T-helper 22 cell (primary cell): ENCODE measurements at places on chromosomes 12 and 14.

DNA sequence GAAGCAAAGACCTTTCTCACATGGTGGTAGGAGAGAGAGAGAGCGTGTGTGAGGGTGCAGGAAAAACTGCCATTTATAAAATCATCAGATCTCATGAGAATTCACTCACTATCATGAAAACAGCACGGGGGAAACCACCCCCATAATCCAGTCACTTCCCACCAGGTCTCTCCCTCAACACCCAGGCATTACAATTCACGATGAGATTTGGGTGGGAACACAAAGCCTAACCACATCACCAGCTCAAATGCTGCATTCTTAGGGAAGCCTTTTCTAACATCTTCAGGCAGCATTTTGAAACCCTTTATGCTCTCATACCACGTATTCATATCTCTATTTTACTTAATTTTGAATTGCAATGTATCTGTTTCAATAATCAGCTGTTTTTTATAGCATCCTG lies 165.9 kb downstream of the TMTC3 start:
- no peak for DNase-seq

GRCh38 chr12:108839018-108839889 lies 18.1 kb downstream of the SSH1 start:
- DNase-seq: no peak

DNA sequence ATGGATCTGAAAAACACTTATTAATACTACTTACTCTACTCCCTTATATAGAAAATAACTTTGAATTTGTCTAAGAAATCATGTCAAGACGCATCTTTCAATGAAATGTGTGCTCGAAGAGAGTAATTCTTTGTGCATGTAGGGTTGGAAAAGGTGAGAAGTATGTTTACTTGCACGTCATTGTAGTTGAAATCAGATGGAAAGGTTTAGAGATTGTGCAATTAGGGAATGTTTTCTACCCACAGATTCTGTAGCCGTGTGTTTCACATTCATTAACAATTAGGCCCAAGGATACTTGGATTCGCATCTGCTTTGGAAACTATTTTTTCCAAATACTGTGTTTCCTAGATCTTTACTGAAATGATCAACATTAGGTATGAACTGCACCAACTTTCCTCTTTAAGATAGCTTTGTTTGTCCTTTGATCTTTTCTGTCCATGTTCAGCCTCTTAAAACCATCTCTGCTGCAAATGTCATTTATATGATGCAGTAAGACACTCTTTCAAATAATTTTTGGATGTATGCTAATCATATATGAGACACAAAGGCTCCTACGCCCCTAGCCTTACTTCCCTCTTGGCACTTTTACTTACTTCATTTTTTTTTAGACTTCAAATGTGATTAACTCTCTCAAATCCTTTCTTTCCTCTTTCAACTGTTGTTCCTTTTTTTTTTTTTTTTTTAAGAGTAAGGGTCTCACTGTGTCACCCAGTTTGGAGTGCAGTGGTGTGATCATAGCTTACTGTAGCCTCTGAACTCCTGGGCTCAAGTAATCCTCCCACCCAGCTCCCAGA lies 58.0 kb upstream of the PSMA6 start:
- DNase-seq: no peak

DNA sequence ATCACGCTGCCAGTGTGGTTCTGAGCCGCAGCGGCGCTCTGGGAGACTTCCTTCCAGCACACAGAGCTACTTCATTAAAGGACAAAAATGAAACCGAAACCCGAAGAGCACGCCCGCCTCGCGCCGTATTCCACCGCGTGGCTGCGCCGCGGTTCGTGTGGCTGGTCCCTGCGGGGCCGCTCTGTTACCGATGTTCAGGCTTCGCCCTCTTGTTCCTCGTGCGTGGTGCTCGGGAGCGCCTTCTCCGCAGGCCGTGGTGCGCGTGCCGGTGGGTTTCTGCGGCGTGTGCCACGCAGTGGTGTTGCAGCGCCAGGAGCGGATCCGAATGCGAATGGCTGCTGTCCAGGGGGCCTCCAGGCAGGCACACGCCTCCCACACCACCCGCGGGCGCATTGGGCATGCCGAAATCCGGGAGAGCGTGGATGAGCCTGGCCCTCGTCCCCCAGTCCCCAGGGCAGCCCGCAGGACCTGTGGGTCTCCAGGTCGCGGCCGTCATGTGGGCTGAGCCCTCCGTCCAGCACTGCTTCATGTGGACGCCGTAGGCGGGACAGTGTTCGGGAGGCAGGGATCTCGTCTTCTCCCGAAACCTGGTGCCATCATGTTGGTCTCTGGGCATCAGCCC lies 91.2 kb downstream of the ADGRD1 start:
- no peak for DNase-seq

GRCh38 chr12:39840422-39840821 lies 220.8 kb upstream of the ABCD2 start:
- DNase-seq: no peak

DNA sequence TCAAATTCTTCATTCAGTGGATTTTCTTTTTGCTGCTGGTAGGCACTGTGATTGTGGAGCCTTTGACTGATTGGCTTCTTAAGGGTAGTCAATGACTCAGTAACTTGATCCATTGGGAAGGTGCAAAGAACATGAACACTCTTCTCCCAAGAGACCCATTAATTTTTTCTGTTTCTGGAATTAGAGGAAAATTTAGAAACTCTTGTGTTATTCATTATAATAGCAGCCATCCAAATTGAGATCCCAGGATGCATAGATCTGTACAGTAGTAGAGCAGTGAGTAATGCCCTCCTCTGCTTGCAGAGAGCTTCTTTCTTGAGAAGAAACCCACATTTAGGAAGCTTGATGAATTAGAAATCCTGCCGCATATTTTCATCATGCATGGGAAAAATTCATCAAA lies 63.9 kb downstream of the MYRFL start:
- DNase-seq: no peak

DNA sequence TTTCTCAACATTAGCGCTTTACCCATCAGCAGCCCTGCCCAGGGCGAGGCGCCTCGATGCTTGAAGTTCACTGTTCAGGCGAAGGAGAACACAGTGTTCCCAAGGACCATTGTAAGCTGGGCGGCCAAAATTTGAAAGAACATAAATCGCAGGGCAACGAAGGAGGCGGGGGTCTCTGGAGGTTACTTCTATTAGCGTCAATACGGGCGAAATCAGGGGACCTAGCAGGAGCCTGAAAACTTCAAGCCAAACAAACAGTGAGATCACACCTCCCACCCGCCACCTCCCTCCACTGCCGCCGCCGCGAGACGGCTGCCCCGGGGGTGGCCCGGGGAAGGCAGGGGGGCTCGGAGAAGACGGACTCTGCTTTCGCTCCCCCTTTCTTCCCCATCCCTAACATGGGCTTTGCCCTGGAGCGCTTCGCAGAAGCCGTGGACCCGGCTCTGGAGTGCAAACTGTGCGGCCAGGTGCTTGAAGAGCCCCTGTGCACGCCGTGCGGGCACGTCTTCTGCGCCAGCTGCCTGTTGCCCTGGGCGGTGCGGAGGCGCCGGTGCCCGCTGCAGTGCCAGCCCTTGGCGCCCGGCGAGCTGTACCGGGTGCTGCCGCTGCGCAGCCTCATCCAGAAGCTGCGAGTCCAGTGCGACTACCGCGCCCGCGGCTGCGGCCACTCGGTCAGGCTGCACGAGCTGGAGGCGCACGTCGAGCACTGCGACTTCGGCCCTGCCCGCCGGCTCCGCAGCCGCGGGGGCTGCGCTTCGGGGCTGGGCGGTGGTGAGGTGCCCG lies at the start of gene PDZRN4:
Gene PDZRN4 (plus strand): TSS at position 263 of the 783 bp plus-strand sequence.
- DNase-seq: no peak

DNA sequence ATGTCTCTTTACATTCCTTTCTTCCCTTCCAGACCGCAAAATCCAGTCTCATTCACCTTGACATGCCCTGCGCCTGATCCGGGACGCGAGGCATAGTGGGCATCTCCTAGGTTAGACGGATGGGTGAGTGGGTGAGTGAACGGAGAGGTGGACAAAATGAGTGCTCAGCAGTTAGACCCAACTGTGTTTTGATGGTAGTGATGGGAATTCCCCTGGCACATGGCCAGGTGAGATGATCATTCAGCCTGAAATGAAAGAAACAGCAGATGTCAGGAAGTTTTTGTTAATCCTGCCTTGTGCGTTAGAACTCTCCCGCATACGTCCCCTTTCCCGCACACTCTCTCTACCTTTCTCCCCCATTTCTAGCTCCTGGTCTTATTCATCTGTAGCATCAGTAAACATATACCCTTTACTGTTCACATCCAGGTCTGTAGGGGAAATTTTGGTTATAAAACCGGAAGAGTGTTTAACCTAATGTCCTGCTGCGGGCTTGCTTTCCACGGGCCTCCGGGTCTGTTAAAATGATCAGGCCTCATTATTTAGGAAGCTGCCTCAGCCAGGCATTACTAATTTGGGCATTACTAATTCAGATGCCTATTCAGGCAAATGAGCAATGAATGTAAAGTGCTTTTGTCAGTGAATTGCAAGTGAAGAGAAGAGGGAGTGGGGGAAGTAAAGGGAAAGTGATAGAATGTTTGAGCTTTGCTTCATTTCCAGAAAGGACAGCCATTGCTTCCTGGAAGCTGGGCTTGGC lies 172.8 kb downstream of the ETV6 start:
- peak; percentile 16 for DNase-seq

- no peak for DNase-seq
These were observed 477.1 kb upstream of the CCDC196 start for GRCh38 chr14:66009089-66009488.

DNA sequence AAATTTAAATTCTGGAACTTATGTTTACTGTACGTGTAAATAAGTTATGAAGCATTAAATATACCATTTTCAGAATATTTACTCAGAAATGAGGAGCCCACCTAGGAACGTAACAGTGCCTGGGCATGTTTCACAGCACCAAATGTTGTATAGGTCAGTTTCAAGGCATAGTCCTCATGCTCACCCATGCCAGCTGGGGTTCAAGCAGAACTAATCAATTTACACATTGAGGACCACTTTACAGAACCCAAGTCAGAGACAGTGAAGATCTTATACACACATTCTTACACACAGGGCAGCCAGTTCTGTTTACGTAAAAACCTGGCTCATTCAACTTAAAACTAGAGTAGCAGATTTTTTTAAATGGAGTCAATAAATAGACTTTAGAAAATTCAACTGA lies 2.0 kb downstream of the KICS2 start:
- DNase-seq: no peak

DNA sequence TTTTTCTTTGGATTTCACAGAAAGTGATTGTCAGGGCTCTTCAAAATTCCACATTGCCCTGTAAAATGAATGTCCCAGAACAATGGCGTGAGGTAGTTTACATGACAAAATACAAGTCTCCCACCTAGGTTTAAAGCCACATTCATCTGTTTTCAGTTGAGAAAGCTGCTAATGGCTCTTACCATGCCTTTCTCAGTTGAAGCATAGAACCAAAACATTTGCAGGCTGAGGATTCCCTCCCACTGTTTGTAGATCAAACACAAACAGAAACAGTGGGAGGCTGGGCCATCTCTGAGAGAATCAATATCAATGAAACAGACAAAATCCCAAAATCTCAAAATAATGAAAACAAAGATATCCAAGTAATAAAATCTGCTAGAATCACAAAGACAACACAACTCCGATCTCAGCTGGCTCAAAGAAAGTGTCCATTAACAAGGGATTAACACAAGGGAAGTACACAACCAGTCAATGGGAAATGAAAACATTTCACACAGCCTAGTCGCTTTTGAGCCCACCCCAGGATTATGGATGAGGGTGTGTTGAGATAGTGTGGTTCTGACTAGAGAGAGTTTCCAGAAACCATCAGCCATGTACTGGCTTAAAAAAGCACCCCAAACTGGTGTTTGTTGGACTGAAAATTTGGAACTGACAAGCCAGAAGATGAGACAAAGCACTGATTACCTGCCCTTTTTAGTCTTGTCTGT lies 54.5 kb upstream of the TMEM260 start:
- DNase-seq: no peak

- DNase-seq: no peak
These were observed 36.4 kb upstream of the ATXN2 start for GRCh38 chr12:111635524-111635923.

DNA sequence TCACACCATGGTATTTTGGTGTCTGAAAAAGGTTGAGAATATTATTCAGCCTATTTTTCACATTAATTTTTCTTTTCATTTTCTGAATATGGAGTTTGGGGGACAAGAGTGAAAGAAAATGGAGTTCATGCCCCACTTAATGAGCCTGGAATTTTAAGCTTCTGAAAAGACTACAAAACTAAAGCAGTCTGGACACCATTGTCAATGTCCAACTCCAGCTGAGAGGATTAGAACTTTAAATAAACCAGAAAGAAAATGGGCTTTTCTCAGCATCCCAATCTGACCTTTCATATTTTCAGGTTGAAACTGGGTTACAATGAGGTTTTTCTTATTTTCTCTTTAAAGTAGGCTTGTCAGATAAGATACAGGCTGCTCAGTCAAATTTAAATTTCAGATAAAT lies 207.7 kb downstream of the SLC6A15 start:
- no peak for DNase-seq

- no peak for DNase-seq
These were observed 207.0 kb downstream of the NAV3 start for GRCh38 chr12:78037707-78038106.

GRCh38 chr12:122471324-122472226 lies 29.2 kb downstream of the ZCCHC8 start:
- no peak for DNase-seq

GRCh38 chr14:104401785-104402184 lies 177.8 kb upstream of the C14orf180 start:
- no peak for DNase-seq

DNA sequence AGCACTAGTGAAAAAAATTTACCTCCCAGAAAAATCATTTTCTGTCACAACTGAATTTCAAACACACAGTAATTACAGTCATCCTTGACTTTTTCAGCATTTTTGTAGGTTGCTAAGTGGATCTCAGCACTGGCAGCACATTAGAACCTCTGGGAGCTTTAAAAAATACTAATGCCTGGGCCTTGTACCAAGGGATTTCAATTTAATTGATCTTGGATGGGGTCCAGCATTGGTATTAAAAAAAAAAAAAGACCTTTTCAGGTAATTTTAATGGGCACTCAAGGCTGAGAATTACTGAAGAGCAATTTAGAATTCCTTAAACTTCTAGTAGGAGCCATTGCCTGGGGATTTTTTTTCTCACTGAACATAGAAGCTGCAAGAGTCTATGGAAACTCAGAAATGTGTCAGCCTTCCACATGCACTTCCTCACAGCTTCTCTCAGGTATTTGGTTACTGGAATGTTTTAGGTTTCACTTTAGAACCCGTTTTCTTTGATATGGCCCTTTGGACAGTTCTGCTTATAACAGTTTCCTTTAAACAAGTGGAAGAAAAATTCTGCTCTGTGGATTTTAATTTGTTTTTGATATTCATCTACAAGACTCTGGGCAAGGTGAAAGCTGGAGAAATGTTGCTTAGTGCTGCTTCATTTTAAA lies 88.5 kb upstream of the DACT1 start:
- DNase-seq: no peak

DNA sequence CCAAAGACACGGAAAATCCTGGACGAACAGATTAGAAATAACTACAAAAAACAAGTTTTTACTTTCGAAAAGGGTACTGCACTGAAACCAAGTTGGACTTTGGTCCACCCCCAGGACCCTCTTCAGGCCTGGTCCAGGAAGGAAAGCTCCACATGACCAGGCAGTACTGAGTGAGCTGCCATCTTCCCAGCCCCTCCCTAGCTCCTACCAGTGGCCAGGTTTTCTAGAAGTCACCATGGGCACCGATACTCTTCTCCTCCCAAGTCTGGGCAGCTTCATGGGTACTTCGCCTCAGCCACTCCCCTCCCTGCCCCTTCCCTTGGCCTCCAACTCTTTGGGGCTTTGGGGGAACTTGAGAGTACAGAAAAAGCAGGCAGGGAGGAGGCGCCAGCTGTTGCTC lies 6.6 kb downstream of the VAMP1 start:
- no peak for DNase-seq
